ENCODE measurements at places on chromosomes 3 and 15.
A peak's percentile ranks its signal among the peaks of the same experiment; 100 is the strongest.

GRCh38 chr15:33866101-33866737 lies 102.1 kb upstream of the CHRM5 start:
- no peaks in the 10 kb centered on the region for H3K27me3 ChIP-seq
- H3K4me1 ChIP-seq = no peaks in the 10 kb centered on the region
- DNase-seq = no peak

GRCh38 chr3:15505479-15506165 lies 15.9 kb downstream of the COLQ start:
- H3K27ac ChIP-seq = no peak overlapping the region
- H3K36me3 ChIP-seq = no peaks in the 10 kb centered on the region
- no peaks in the 10 kb centered on the region for H3K4me1 ChIP-seq
- no peak overlapping the region for H3K4me3 ChIP-seq
- DNase-seq = no peak
- no peaks in the 10 kb centered on the region for H3K27me3 ChIP-seq

DNA sequence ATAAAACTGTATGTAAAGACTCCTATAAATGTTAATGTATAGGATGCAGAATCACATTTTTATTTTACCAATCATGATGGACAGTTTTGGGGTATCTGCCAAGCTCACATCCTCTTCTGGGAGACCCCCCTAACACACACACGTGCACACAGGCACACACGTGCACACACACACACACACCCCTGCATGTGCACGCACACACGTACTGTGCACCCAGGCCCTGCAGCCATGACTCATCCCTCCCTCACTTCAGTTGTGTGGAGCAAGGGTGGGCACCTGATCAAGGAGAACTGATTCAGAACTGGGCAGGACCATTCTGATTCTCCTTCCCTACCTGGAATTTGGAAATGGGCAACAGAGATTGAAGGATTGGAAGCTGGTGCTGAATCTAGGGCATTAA lies 16.0 kb upstream of the MINDY4B start:
- H3K36me3 ChIP-seq = no peaks in the 10 kb centered on the region
- no peak for DNase-seq
- H3K27me3 ChIP-seq = no peaks in the 10 kb centered on the region
- no peaks in the 10 kb centered on the region for H3K4me1 ChIP-seq
- H3K27ac ChIP-seq = no peak overlapping the region

GRCh38 chr3:13217736-13218540 lies 144.7 kb upstream of the IQSEC1 start:
- peaks cover 10% of the 10 kb centered on the region for H3K4me1 ChIP-seq
- H3K36me3 ChIP-seq = no peaks in the 10 kb centered on the region
- no peaks in the 10 kb centered on the region for H3K27me3 ChIP-seq
- no peak for DNase-seq

DNA sequence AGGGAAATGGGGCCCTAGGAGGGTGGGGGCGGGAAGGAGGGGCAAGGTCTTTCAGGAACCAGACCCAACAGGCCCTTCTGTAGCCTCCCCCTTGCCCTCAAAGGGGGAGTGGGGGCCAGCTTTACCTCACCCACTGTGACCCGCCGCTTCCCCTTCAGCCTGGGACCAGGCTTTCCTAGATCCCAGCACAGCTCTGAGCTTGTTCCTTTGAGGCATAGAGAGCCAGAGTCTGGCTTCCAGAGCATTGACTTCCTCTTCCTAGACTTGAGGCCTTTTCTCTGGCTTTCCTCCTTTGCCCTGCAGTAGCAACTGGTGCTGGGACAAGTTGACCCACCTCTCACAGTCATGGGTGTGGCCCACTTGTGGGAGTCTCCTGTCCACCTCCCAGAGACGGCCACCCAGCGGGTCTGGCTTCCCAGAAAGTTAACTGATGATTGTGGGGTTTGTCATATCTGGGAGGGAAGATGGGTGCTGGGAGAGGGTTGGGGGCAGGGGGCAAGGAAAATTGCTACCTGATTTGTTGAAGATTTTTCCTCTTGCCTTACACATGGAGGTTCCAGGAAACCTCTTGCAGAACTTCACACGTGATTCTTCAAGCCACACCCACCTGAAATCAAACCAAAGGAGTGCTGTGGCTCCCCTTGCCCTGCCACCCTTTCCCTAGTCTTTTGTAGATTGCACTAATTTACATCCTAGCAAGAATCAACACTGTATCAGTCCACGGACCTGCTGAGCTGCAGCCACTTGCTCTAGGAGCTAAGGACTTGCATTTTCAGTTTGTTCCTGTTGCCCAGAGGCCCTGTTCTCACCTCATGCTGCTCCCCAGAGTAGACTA lies 4.1 kb upstream of the CHST14 start:
- no peak for DNase-seq
- H3K27me3 ChIP-seq = no peaks in the 10 kb centered on the region
- H3K4me3 ChIP-seq = no peak overlapping the region

DNA sequence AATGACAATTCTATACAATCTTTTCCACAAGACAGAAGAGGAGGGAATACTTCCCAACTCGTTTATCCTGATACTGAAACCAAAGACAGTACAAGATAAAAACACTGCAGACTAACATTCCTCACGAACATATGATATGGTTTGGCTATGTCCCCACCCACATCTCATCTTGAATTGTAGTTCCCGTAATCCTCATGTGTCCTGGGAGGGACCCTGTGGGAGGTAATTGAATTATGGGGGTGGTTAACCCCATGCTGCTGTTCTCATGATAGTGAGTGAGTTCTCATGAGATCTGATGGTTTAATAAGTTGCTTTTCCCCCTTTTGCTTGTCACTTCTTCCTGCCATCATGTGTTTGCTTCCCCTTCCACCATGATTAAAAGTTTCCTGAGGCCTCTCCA lies 83.9 kb upstream of the PROK2 start:
- H3K27me3 ChIP-seq = no peaks in the 10 kb centered on the region
- no peak for DNase-seq
- H3K27ac ChIP-seq = no peak overlapping the region

DNA sequence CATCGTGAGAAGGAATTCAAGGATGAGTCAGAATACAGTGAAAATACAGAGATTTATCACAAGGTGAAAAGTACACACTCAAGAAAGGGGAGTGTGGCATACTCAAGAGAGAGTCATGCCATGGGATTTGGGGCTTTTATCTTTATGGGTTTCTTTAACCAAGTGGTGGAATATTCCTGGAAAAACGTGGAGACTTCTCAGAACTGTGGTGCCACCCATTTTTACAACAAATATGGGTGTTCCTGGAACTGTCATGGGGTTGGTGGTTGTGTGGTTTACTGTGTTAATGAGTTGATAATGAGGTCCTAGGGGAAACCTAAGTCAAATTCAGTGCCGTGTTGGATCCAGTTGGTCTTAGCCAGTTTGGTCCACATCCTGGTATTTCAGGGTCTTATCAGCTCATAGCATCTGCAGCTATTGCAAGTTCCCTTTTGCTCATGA lies 497.2 kb downstream of the GABRG3 start:
- H3K4me3 ChIP-seq = no peak overlapping the region
- H3K4me1 ChIP-seq = no peaks in the 10 kb centered on the region
- no peaks in the 10 kb centered on the region for H3K36me3 ChIP-seq
- no peaks in the 10 kb centered on the region for H3K27me3 ChIP-seq

DNA sequence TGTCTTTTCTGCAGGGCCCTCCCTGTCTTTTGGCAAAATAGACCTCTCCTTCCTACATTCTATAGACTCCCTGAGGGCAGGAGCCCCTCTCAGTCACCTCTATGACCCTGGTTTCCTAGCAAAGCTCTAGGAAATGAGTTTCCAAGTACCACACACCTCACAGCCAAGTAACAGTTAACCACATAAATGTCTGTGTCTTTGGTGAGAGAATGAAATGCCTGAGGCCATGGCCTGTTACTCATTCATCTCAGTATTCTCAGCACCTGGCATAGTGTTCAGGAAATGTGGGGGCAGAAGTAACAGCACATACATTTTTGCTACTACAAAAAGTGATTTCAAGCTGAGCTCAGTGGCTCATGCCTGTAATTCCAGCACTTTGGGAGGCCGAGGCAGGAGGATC lies 21.0 kb downstream of the RFT1 start:
- peak overlapping the region; percentile 59 for H3K27ac ChIP-seq
- no peak overlapping the region for H3K4me3 ChIP-seq
- peaks cover 66% of the 10 kb centered on the region for H3K36me3 ChIP-seq
- DNase-seq = no peak

GRCh38 chr3:60847791-60848190 lies 403.5 kb downstream of the FHIT start:
- no peaks in the 10 kb centered on the region for H3K4me1 ChIP-seq
- H3K4me3 ChIP-seq = no peak overlapping the region
- no peak overlapping the region for H3K27ac ChIP-seq
- H3K27me3 ChIP-seq = no peaks in the 10 kb centered on the region

DNA sequence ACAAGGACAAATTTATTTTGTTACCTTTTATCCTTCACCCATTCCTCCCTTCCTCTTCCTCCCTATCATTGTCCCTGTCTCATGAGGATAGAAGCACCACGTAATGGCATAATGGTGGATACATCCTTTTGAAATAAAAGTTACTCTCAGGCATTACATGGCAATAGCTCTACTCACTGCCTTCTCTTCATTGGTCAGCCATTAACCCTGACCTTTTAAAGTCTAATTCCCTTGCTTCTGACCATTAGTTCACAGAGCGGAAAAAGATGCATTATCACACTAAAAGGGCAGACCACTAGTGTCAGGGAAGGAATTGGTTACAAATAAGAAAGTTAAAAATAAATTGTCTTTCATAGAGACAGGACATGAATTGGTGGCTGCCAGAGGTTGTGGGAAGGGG lies 54.6 kb upstream of the EIF1B start:
- no peak for DNase-seq
- H3K27ac ChIP-seq = no peak overlapping the region
- no peaks in the 10 kb centered on the region for H3K36me3 ChIP-seq
- no peak overlapping the region for H3K4me3 ChIP-seq
- H3K27me3 ChIP-seq = no peaks in the 10 kb centered on the region
- H3K4me1 ChIP-seq = no peaks in the 10 kb centered on the region

DNA sequence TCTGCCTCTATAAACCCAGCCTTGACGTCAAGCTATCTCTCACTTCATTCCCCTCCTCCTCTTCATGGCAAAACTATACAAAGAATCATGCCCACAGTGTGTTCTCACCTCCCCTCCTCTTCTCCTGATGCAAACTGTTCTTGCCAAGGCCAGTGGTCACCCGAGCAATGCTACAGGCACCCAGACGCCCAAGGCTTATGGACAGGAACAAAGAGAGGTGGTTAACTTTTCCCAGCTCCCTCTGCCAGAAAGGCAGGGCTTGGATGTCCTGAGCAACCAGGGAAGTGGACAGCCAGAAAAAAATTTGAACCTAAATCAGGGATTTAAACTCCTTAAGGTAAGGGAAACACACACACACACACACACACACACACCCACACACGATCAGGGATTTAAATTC lies 5.1 kb downstream of the SLC41A3 start:
- H3K4me3 ChIP-seq = no peak overlapping the region
- H3K27me3 ChIP-seq = no peaks in the 10 kb centered on the region
- H3K4me1 ChIP-seq = peaks cover 13% of the 10 kb centered on the region
- H3K36me3 ChIP-seq = no peaks in the 10 kb centered on the region
- no peak for DNase-seq

DNA sequence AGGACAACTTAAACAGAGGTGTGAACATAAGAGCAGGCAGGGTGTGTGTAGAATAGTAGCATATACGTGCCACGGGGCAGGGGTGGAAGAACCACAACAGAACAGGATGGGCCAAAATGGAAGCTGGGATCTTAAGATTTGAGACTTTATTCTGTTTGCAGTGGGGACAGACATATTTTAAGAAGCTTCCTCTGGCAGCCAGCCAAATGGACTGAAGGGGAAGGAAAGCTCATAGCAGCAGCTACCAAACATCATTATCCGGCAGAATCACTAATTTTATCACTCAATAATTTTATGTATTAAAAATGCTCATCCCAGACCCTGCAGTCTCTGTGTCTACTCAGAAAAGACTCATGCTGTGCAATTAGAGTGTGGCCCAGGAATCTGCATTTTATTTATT lies 130.9 kb upstream of the CTDSPL start:
- H3K4me1 ChIP-seq = no peaks in the 10 kb centered on the region
- H3K27me3 ChIP-seq = peaks cover 6% of the 10 kb centered on the region
- H3K4me3 ChIP-seq = no peak overlapping the region
- no peak overlapping the region for H3K27ac ChIP-seq
- DNase-seq = no peak

- peaks cover 15% of the 10 kb centered on the region for H3K4me1 ChIP-seq
- peaks cover 9% of the 10 kb centered on the region for H3K36me3 ChIP-seq
- H3K27ac ChIP-seq = peak overlapping the region; percentile 95
- DNase-seq = no peak
Observed at GRCh38 chr3:153159771-153160397, 2.1 kb upstream of the RAP2B start.

- H3K4me1 ChIP-seq = no peaks in the 10 kb centered on the region
- H3K4me3 ChIP-seq = no peak overlapping the region
- H3K27me3 ChIP-seq = no peaks in the 10 kb centered on the region
- H3K36me3 ChIP-seq = peaks cover 46% of the 10 kb centered on the region
Observed at GRCh38 chr3:123089611-123090331, 22.9 kb downstream of the PDIA5 start.

DNA sequence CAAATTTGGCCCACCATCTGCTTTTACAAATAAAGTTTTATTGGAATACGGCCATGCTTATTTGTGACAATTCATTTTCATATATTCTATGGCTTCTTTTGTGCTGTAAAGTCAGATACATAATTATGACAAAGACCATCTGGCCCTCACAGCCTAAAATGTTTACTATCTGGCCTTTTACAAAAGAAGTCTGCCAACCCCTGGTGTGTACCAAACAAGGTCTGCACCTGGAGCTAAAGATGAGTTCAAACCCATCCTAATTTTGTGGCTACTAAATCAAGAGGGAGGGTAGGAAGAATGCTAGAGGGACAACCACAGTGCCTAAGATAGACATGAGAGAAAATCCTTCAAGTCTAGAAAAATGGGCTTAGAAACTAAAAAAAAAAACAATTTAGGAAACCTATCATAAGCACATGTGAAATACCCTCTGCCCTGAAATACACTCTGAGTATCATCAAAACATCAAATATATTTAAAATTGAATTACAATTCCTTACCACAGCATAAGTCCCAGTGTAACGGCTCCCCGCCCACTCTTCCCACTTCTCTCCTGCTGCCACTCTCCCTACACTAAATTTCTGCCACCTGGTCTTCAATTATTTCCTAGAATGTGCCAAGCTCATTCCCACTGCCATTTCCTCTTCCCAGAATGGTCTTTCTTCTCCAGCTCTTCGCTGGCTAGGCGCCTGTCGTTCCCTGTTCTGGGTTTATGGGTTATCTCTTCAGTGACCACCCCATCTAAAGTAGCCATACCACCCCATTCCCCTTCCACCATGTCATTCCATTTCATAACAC lies 950.7 kb upstream of the CFAP20DC start:
- no peaks in the 10 kb centered on the region for H3K4me1 ChIP-seq
- no peak for DNase-seq
- H3K36me3 ChIP-seq = no peaks in the 10 kb centered on the region
- H3K27ac ChIP-seq = no peak overlapping the region
- no peak overlapping the region for H3K4me3 ChIP-seq

Measured in RWPE2 (cell line).